ENCODE measurements at places on chromosomes 2 and 18.

GRCh38 chr2:10508038-10508437 is 59.9 kb upstream of the ODC1 start:
- no peak for DNase-seq

DNA sequence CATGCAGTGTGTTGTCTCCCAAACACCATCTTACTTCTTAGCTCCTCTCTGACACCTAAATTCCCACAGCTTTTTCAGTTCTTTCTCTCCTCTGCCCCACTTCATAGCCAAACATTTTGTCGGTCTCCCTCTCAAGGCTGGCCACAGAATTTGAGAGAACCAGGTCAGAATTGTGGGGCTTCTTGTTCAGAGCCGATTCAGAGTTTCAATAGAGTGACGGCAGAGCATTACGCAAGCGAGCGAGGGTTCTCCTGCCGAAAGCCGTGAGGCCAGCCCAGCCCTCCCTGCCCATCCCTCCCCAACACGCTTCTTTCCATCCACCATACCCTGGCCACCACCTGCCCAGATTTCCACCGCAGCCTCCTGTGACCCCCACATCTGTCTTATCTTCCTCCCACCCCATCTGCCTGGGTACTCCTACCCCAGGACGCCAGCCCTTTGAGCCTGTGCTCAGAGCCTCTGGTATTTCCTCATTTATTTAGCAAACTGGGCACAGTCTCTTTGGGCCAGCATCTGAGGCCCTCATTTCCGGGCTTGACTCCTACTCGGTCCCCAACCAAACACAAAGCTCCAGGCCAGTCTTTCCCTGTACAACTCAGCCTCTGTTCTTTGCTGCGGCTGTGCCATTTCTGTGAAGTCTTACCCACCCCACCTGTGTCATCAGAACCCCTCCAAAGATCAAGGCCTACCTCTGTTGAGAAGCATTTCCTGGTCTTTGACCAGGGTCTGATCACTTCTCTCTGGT is 70.0 kb upstream of the MAP4K4 start:
- no peak for DNase-seq

DNA sequence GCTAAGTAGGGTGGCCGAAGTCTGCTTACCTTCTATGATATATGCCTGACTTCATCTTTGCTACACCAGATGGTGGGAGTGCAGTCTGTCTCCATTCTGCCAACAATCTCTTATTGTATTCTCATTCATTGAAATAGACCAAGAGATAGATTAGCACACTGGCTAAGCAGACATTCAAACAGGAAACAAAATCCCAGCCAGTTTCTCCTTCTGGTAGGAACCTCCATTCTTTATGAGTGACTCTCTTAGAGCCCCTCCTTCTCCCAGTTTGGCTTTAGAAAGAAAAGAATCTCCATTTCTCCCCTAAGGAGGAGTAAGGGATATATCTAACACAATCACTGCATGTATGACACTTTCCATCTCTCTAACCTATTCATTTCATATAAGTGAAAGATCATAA is 118.9 kb upstream of the COL5A2 start:
- no peak for DNase-seq

GRCh38 chr2:12809526-12809925 is 92.8 kb downstream of the TRIB2 start:
- no peak for DNase-seq

DNA sequence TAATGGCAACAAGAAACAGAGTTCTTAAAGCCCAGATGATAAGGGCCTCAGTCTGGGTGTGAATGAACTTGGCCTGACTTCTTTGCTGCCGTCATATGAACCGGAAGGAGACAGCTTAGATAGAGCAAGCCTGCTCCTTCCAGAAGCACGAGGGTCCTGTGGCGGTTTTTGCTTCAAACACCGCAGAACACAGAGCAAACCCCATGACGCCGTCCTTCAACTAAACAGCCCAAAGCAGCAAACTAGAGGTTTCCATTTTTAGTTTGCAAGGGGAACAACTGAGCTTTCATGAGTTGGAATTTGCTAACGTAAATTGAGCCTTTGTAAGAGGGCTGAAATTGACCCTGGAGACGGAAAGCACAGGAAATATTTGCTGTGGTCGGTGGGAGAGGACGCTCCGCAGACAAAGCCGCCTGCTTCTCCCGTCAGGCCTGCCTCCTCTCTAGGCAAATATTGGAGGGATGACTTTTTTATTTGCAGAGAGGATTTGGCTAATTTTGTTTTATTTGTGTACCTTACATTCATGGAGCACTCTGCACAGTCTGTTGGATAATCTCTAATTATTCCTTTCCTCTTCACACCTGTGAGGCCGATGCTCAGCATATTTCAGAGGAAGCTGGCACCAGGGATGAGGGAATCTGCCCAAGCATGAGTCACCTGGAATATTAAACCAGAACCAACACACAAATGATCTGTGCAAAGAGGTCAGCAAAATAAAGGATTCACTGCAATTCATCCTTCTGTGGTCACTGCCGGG is 134.0 kb upstream of the NCK2 start:
- no peak for DNase-seq

DNA sequence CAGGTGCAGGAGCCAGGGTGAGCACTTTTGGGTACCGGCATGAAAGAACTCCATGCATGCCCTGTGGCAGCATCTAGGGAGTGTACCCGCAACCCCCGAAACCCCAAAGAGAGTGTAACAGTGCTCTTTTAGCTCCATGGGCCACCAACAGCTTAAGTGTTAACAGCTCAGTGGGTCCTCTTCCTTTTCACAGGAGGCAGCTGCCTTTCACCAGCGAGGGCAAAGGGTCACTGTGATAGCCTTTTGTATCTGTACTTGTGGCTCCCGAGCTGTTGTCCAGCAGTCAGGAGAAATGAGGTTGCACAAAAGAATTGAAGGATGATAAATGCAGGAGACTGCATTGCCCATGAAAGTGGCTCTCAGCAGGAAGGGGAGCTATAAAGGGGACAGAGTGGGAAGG is 1166.3 kb upstream of the ACVR2A start:
- no peak for DNase-seq

DNA sequence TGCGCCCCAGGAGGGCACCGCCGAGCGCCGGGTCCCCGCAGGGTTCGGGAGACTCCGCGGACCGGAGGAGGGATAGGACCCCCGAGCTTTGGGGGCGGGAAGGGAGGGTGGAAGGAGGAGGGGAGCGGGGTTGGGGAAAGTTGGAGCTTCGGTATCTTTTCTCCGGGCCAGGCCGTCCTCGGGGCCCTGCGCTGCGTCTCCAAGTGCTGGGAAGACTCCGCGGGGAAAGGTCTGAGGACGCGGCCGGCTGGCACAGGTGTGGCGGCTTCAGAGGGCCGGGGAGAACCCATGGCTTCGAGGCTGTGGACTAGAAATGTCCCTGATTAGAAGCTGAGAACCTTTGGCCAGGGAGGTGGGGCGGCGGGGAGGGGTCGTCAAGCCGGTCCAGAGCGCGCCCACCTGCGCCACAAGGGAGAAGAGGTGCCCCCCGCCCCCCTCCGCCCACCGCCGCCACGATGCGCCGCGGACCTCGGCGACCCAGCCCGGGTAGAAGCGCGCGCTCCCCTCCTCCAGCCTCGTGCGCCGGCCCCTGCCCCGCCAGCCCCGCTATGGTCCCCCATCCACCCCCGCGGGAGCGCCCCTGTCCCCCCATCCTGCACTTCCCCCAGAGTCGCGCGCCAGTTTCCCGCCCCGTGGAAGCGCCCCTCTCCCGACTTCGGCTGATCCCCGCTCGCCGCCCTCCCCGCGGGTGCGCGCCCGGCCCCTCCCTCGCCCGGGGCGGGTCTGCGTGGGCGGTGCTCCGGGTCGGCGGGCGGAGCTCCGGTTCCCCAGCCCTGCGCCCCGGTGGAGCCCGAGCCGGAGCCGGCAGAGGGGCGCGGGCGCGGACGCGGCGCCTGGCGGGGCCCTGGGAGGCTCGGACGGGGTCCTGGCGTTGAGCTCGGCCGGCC is at the start of gene SNTG2:
TSS of gene SNTG2 (plus strand) at position 770 of the 887 bp plus-strand sequence. CDS start 148 bp downstream, outside the sequence.
- DNase-seq = no peak

DNA sequence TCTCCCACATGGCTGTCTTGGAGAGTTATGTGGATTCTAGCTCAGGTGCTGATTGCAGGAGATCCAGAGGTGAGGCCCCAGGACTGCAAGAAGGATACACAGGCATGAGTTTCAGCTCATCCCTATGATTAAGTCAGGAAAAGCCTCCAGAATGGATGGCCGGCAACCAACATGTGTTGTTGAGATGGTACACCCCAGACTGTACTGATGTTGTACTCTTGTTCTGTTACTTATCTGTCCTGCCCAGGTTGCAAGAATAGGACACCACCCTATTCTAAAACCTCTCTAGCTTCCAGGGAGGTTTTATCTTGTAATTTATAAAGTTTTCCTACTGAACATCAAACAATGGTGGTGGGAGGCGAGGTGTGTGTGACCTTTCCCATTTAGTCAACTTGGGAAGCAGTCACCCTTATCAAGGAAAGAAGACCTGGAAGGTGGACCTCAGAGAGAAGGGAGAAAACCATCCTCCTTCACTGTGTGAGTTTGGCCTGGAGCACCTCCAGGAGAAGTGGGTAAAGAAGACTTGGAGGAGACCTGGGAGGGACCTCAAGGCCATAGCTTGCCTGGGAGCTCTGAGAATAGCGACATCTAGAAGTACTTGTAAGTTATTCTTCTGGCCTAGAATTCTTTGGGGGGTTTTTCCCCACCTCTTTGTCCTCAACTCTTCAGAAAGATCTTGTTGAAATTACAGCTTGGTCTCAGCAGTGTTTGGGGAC is 8.6 kb downstream of the FAM124B start:
- DNase-seq = no peak

GRCh38 chr2:52107124-52107523 is 1075.2 kb upstream of the NRXN1 start:
- no peak for DNase-seq

DNA sequence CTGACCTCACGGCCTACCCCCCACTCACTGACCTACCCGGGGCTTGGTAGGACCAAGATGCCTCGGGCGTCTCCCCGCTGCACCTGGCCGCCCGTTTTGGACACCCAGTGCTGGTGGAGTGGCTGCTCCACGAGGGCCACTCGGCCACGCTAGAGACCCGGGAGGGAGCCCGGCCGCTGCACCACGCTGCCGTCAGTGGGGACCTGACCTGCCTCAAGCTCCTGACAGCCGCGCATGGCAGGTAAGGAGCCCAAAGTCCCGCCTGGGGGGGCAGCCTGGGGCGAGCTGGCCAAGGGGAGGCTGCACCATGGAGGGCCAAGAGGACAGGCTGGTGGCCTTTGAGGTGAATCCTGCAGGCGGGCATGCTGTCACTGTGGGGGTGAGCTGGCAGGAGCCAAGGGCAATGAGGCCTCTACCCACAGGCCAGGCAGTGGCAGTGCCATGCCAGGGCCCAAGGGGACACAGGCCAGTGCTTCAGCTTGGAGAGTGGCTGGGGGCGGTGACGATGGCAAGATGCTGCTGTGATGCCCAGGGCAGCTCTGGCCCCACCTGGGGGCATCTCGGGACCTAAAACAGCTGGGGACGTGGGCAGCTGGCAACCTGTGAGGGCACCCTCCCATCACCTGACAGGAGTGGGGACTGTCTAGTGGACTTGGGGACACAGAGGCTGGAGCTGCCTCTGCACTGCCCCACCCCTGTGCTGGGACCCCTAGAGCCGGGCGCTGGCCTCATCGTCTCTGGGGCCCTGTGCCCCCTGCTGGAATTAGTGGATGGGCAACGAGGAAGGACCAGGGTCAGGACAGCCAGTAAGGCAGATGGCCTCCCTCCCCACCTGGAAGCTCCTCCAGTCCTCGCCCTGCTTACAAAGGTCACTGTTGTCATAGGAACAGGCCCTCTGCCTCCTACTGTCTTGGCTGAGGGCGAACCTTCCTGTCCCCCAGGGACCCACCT is 2.0 kb downstream of the ESPNL start:
- DNase-seq = no peak
